ENCODE measurements at places on chromosomes 12 and 14.

GRCh38 chr12:87444039-87444438, 585.2 kb downstream of the C12orf50 start:
- DNase-seq, result no peak

GRCh38 chr12:12081836-12082497, 11.2 kb downstream of the BCL2L14 start:
- no peak for DNase-seq

DNA sequence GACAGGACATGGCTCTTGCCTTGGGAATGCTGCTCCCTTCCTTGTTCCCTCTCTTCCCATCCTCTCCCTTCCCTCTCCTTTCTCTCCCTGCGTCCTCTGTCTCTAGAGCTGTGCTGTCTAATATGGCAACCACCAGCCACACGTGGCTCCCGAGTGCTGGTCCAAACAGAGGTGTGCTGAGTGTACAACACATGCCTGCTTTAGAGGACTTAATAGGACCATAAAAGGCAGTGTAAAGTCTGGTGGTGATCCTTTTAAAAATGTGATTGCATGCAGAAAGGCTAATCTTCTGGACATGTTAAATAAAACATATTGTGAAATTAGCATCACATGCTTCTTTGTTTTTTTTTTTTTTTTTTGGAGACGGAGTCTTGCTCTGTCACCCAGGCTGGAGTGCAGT, 87.2 kb downstream of the ESRRB start:
- DNase-seq, result no peak

GRCh38 chr14:87175175-87175574, 817.8 kb downstream of the GALC start:
- DNase-seq, result no peak

DNA sequence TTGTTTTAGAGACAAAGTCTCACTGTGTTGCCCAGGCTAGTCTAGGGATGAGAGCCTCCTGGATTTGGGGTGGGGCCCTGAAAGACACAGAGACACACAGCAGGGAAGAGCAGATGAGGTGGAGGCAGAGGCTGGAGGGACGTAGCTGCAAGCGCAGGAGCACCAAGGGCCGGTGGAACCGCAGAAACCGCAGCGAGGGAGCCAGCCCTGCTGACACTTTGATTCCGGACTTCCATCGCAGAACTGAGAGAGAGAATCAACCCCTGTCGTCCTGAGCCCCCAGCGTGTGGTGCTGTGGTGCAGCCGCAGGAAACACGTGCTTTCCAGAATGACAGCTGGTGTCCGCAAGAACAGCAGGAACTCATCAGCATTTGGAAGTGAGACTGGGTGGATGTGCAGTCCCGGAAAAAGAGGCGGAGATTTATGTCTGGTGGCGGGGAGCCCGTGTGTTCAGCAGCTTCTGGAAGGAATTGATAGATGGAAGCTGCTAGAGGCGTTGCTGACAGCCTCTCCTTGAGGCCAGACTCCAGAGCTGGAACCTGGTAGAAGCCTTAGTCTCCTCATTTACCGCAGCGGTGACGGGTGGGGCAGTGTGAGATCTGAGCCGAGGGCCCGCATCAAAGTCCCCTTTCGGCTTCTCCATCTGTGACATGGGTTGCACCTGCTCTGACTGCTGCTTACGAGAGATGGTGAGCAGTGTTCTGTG, 21.9 kb upstream of the KLC1 start:
- no peak for DNase-seq

DNA sequence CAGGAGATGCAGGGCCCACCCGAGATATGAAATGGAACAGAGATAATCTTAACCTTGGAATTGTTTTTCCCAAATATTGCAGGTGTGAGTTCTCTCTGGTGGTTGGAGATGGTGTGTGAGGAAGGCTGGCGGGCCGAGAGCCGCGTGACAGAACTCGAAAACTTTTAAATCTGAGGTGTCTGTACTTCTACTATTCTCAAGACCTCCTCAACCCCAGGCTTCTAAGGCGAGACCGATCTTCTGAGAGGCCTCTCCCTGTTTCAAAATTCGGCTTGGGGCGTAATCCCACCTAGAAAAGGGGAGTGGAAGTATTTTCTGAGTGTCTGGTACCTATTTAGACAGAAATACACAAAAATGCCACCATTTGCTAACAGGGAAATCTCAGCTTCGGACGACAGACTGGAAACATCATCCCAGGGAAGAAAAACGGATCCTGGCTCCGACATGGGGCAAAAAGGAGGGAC, 611 bp downstream of the SARNP start:
- no peak for DNase-seq

GRCh38 chr12:66241061-66242043, 52.3 kb downstream of the IRAK3 start:
- DNase-seq, result no peak

DNA sequence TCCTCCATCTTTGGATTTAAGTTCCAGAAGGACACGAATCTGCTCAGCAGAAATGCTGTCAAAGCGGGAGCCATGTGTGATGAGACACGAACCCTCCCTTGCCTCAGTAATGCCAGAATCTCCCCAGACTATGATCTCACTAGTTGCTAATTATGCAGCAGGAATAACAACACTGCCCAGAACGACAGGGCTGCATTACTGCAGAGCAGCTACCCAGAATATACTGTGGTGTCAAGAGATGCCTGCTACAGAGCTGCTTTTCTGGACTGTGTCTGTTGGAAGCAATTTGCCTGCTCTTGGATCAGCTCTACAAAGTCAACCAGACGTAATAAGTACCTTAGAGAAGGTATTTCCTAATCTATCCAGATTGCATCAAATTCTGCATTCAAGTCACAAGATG, 5.5 kb downstream of the CSRNP2 start:
- no peak for DNase-seq

DNA sequence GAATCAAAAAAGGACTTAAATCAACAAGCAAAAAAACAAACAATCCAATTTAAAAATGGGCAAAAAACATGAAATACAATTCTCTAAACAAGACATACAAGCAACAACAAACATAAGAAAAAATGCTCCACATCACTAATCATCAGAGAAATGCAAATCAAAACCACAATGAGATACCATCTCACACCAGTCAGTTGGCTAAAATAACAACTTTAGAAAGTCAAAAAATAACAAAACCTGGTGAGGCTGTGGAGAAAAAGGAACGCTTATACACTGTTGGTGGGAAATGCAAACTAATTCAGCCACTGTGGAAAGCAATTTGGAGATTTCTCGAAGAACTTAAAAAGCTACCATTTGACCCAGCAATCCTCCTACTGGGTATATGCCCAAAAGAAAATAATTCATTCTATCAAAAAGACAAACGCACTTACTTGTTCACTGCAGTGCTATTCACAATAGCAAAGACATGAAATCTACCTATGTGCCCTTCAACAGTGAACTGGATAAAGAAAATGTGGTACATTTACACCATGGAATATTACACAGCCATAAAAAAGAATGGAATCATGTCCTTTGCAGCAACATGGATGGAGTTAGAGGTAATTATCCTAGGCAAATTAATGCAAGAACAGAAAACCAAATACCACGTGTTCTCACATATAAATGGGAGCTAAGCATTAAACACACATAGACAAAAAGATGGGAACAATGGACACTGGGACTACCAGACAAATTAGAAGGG, 26.9 kb downstream of the PRKD1 start:
- no peak for DNase-seq

DNA sequence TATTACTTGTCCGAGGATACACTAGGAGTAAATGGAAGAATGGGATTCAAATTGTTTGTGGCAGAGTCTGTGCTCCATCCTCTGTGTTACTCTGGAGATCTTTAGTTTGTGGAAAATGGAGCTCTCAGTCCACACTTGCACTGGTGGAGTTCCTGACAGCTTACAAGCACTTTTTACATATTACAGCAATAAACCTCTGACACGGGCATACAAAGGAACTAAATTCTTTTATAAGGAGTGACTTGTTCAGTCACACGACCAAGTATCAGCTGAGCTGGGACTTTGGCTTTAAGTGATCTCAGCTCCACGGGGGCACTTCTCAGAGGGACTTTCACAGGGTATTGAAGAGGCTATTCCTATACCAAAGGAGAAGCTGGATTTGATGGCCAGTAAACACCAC, 417.5 kb downstream of the LRIG3 start:
- DNase-seq, result no peak

DNA sequence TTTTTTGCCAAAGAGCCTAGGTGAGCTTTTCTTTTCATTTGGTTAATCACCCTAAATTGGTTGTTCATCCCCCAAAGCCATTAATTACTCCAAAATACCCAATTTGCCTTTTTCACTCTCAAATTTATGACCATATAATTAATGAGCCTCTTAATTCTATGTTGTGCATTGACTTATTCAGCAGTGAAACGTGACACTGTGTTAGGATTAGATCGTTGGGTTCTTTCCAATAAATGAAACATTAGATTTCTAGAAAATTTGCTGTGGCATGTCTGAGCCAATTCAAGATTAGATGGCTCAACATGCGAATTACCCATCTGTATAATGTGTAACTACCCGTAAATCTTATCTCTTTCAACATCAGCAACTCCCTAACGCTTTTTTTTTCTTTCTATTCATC, 273.4 kb downstream of the BMP4 start:
- DNase-seq, result no peak
